Activated CD4-positive, alpha-beta T cell treated with anti-CD3 and anti-CD28 coated beads, Interleukin-2, amount 10 ng/mL, durations not matched to agents 7 days and 5 days (primary cell): ENCODE measurements at places on chromosomes 6 and 20. TPM values are rescaled to one million over a fixed set of nuclear protein-coding genes. Genes with fewer than 3 reads are reported as not detected.

Gene IP6K3
- not detected for total RNA-seq

Gene MRPS26
- total RNA-seq = 37.2 TPM

Gene IRF4
- total RNA-seq = 126 TPM

Gene TSBP1
- total RNA-seq = not detected

Gene CPNE5
- total RNA-seq = 0.47 TPM
